ENCODE measurements at places on chromosomes 7 and 10. TPM values are rescaled to one million over a fixed set of nuclear protein-coding genes. Genes with fewer than 3 reads are reported as not detected.

DNA sequence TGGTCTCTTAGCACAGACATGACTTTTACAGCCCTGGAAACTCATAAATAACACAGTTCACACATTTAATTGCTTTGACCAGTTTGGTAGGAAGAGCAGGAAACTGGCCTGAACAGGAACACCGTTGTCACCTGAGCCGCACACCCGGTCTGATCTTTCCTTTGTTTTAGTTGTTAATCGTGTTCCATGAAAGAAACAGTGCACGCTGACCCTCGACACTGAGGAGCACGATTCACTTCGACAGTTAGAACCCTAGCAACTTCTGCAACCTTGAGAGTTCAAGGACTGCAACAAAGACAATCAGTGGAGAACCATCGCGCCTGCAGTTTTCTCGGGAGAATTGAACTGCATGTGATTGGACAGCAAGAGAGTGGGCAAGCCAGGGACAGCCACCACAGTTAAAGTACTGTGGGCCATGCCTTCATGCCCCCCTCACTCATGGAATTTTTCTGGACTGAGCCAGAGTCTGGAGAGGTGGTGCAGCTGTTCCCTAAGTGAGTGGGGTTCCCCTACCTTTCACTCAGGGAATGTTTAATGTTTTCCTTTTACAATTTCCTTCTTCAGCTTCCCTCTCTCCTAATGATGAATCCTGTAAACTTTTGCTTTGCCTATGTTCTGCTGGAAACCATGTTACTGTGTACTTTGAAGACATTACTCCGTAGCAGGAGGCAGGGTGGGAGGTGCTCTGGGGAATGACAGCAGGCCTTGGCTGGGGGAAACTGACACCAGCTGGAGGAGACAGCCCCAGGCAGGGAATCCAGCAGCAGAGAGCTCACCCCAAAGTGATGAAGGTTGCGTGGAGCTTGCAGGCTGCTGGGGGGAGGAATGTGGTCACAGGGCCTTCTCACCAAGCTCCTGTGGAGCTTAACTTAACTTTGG, 198.7 kb downstream of the ZNF438 start:
- H3K27me3 ChIP-seq: no peaks in the 10 kb centered on the region
- H3K4me1 ChIP-seq: no peaks in the 10 kb centered on the region
- H3K36me3 ChIP-seq: no peaks in the 10 kb centered on the region
- no peak overlapping the region for H3K4me3 ChIP-seq

- no peaks in the 10 kb centered on the region for H3K4me1 ChIP-seq
- DNase-seq: no peak
- H3K27ac ChIP-seq: no peak overlapping the region
- no peak overlapping the region for H3K4me3 ChIP-seq
- H3K36me3 ChIP-seq: no peaks in the 10 kb centered on the region
- no peaks in the 10 kb centered on the region for H3K27me3 ChIP-seq
These were observed 368.3 kb downstream of the SFMBT2 start for GRCh38 chr10:7042419-7043054.

- no peak overlapping the region for H3K4me3 ChIP-seq
- no peaks in the 10 kb centered on the region for H3K27me3 ChIP-seq
- H3K27ac ChIP-seq: no peak overlapping the region
- no peaks in the 10 kb centered on the region for H3K4me1 ChIP-seq
- no peaks in the 10 kb centered on the region for H3K36me3 ChIP-seq
These were observed 123.3 kb downstream of the PTPN20 start for GRCh38 chr10:47034441-47035051.

- no peak overlapping the region for H3K4me3 ChIP-seq
- DNase-seq: no peak
- no peak overlapping the region for H3K27ac ChIP-seq
- H3K27me3 ChIP-seq: no peaks in the 10 kb centered on the region
- no peaks in the 10 kb centered on the region for H3K4me1 ChIP-seq
These were observed 713.7 kb upstream of the POT1 start for GRCh38 chr7:125643302-125643701.

DNA sequence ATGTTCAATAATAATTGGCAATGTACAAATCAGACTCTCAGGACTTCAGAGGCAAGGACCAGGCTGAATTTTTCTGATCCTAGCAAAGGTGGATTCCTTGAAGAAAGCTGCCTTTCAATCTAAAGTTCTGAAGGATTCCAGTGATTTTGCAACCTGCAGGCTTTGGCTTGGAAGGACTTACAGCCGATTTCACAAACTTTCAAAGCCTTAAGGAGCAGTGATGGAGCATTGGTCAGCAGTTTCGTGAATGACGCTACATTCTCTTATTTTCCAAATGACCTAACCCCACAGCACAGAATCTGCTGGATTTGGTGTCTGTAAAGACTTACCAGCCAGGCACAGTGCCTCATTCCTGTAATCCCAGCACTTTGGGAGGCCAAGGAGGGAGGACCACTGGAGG, 167.5 kb downstream of the ARHGAP12 start:
- no peak for DNase-seq
- no peak overlapping the region for H3K4me3 ChIP-seq
- H3K4me1 ChIP-seq: peaks cover 3% of the 10 kb centered on the region
- H3K36me3 ChIP-seq: no peaks in the 10 kb centered on the region
- no peaks in the 10 kb centered on the region for H3K27me3 ChIP-seq
- no peak overlapping the region for H3K27ac ChIP-seq

DNA sequence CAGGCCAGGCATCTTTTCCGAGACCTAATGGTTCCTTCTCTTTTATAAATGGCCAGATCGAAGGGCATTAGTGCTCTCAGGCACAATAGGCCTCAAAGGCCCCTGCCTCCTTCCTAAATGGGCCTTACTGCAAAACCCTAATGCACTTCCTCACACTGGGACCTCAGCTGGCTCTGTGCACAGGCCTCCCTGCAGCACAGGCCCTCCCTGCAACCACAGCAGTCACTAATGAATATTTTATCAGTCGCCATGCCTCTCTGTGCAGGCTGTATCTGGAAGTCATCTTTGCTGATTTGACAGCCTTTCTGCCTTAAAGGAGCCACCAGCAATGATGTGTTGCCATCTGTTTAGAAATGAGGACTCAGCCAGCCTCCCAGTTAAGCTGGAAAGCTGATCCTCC, 54.9 kb upstream of the SDK1 start:
- H3K27ac ChIP-seq: no peak overlapping the region
- no peak overlapping the region for H3K4me3 ChIP-seq
- no peak for DNase-seq
- no peaks in the 10 kb centered on the region for H3K27me3 ChIP-seq

GRCh38 chr7:131765575-131765974, 209.1 kb upstream of the PODXL start:
- no peak overlapping the region for H3K27ac ChIP-seq
- H3K4me3 ChIP-seq: no peak overlapping the region
- H3K27me3 ChIP-seq: peaks cover 30% of the 10 kb centered on the region
- peaks cover 21% of the 10 kb centered on the region for H3K4me1 ChIP-seq
- DNase-seq: no peak
- no peaks in the 10 kb centered on the region for H3K36me3 ChIP-seq

OR2A42 gene
- total RNA-seq: not detected

- H3K36me3 ChIP-seq: peaks cover 40% of the 10 kb centered on the region
- H3K27me3 ChIP-seq: no peaks in the 10 kb centered on the region
- H3K4me1 ChIP-seq: no peaks in the 10 kb centered on the region
- peak; percentile 16 for DNase-seq
- H3K4me3 ChIP-seq: no peak overlapping the region
These were observed 39.5 kb downstream of the RBM28 start for GRCh38 chr7:128304212-128304611.

FRMD4A gene
- 7.1 TPM for total RNA-seq

DNA sequence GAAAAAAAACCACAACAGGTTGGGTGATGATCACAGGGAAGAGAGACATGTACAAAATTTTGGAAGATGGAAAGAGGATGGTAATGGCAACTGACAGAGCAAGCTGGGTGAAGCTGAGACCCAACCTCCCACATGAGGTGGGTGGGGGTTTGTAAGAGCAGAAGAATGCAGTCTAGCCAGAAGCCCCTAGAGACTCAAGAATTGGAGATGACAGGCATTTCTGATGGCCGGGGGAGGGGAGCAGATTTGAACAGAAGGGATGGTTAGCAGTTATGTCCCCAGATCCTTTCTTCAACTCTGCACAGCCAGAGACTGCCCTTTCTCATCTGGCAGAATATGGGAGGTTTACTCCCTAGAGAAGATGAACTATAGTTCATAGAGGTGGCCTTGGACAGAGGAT, 208.0 kb downstream of the GALNT17 start:
- no peaks in the 10 kb centered on the region for H3K27me3 ChIP-seq
- H3K36me3 ChIP-seq: no peaks in the 10 kb centered on the region
- no peak for DNase-seq
- H3K27ac ChIP-seq: no peak overlapping the region

- no peak overlapping the region for H3K4me3 ChIP-seq
- H3K4me1 ChIP-seq: no peaks in the 10 kb centered on the region
- no peak for DNase-seq
- no peaks in the 10 kb centered on the region for H3K36me3 ChIP-seq
- H3K27ac ChIP-seq: no peak overlapping the region
These were observed 142.1 kb upstream of the LANCL2 start for GRCh38 chr7:55223023-55223422.

FOXK1 gene
- 13.2 TPM for total RNA-seq

DNA sequence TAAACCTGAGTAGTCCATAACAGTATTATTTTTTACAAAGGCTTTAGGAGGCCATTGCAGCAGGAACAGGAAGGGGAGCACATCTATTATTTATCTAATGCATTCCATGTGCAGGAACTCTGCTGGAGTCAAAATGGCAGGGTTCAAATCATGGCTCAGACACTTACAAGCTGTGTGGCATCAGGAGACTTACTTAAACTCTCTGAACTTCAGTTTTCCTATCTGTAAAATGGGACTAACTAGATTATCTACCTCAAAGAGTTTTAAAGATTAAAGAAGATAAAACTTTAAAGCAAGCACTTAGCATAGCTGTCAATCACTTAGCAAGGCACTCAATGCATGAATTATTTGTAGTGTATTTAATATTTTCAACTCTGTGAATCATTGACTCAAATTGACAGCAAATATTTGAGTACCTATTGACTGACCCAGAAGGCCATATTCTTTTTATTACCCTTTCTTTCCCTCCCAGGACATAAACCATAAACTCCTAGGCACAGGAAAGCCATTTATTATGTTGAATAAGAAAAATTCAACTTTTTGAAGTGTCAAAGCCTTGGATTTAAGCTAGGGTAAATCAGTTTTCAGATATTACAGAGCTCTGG, 115.8 kb upstream of the FAM204A start:
- peaks cover 71% of the 10 kb centered on the region for H3K27me3 ChIP-seq
- no peak overlapping the region for H3K27ac ChIP-seq
- H3K36me3 ChIP-seq: no peaks in the 10 kb centered on the region
- no peak for DNase-seq
- H3K4me1 ChIP-seq: no peaks in the 10 kb centered on the region
- no peak overlapping the region for H3K4me3 ChIP-seq

DNA sequence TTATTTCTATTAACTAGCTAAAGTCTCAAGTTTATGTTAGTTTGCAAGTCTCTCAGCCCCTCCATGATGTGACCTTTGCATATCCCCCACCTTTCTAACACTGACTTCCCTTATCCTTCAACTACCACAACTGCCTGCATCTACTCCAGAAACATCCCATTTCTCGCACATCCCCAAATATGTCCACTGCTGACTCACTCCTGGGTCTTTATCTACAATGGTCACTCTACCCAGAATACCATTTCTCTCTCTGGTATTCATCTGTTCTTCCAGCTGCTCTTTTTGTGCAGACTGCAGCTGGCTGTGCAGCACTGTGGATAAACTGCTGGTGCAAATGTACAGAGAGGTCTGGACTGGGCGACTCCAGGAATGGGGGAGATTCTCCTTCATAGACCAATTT, 32.7 kb upstream of the PRSS1 start:
- no peak for DNase-seq
- no peak overlapping the region for H3K4me3 ChIP-seq
- peaks cover 36% of the 10 kb centered on the region for H3K27me3 ChIP-seq
- no peaks in the 10 kb centered on the region for H3K36me3 ChIP-seq

GRCh38 chr10:120278069-120278468, 179.0 kb upstream of the PLPP4 start:
- no peaks in the 10 kb centered on the region for H3K27me3 ChIP-seq
- no peak for DNase-seq
- H3K36me3 ChIP-seq: no peaks in the 10 kb centered on the region

LFNG gene
- total RNA-seq: 7.7 TPM

ZNF789 gene
- total RNA-seq: 8.3 TPM

- H3K27ac ChIP-seq: no peak overlapping the region
- no peak for DNase-seq
- H3K4me1 ChIP-seq: no peaks in the 10 kb centered on the region
These were observed 422.8 kb downstream of the KCNMA1 start for GRCh38 chr10:77214799-77215198.

IQUB gene
- 0.06 TPM for total RNA-seq

- no peaks in the 10 kb centered on the region for H3K27me3 ChIP-seq
- peak; percentile 76 for DNase-seq
- no peaks in the 10 kb centered on the region for H3K36me3 ChIP-seq
- H3K4me1 ChIP-seq: peaks cover 3% of the 10 kb centered on the region
- no peak overlapping the region for H3K27ac ChIP-seq
These were observed 53.8 kb downstream of the WDR37 start for GRCh38 chr10:1109795-1110673.

PNLIPRP3 gene
- not detected for total RNA-seq

- peaks cover 5% of the 10 kb centered on the region for H3K27me3 ChIP-seq
- no peak overlapping the region for H3K4me3 ChIP-seq
- H3K27ac ChIP-seq: no peak overlapping the region
- no peak for DNase-seq
- no peaks in the 10 kb centered on the region for H3K36me3 ChIP-seq
- no peaks in the 10 kb centered on the region for H3K4me1 ChIP-seq
These were observed 64.1 kb upstream of the MSRB2 start for GRCh38 chr10:23031318-23031717.

- peak; percentile 34 for DNase-seq
- no peak overlapping the region for H3K4me3 ChIP-seq
- peaks cover 5% of the 10 kb centered on the region for H3K4me1 ChIP-seq
- H3K27ac ChIP-seq: no peak overlapping the region
These were observed 80.5 kb downstream of the TBXAS1 start for GRCh38 chr7:139909379-139910050.

DNA sequence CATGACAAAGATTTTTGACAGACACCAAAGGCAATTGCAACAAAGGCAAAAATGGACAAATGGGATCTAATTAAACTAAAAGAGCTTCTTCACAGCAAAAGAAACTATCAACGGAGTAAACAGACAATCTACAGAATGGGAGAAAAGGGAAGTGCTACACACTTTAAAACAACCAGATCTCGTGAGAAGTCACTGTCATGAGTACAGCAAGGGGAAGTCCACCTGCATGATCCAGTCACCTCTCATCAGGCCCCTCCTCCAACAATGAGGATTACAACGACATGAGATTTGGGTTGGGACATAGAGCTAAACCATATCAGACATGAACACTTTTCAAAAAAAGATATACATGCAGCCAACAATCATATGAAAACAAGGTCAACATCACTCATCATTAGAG, 11.5 kb upstream of the PSTK start:
- no peak overlapping the region for H3K4me3 ChIP-seq
- no peaks in the 10 kb centered on the region for H3K36me3 ChIP-seq
- DNase-seq: no peak
- no peaks in the 10 kb centered on the region for H3K4me1 ChIP-seq
- no peaks in the 10 kb centered on the region for H3K27me3 ChIP-seq
- no peak overlapping the region for H3K27ac ChIP-seq
